DMS53 (cell line): ENCODE measurements at places on chromosomes 1 and 21.

DNA sequence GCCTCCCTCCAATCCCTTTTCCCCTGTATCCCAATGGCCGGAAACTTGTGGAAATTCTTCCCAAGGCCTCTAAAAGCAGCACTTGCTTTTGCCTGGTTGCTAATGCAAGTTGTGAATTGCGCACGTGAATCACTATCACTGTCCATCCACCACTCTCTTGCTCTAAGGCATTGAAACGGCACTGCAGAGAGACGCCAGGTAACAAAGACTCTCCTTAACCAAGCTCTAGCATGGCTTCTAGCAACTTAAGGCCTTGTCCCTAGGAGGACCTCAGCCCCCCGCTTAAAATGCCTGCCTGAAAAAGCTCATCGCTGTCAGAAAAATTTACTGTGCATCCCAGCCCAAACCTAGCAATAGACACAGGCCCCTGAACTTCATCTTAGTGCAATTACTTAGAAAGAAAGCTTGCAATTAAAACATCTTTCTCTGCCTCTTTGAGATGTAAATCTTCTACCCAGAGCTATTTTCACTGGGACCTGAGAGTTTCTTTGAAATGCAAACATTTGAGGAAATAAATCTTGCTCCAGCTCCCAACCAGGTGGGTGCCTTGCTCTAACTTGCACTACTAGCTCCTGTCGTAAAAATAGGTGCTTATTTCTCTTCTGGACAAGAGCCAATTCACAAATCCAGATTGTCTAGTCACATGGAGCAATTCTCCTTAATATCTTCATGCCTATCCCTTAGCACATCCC lies 32.9 kb upstream of the ITLN2 start:
- DNase-seq: no peak

- DNase-seq: peak; percentile 66
Observed at GRCh38 chr1:17128361-17128760, 9.1 kb upstream of the PADI2 start.

- DNase-seq: no peak
Observed at GRCh38 chr1:228983661-228984060, 248.4 kb downstream of the RHOU start.

DNA sequence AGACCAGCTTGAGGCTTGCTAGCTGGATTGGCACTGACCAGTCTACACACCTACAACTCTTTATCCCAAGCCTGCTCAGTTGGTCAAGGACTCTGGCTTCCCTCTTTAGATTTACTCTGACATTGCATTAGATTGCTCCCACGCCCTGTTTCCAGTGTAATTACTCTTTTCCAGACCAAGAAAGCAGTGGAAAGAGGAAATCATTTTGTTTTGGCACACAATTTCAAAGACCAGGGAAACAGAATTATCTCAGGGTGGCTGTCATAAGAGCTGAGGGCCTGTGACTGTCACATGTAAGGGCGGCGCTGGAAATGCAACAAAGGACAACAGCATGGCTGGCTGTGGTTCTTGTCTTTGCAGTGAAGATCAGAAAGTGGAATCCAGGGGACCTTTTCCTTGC lies 302.7 kb downstream of the HHAT start:
- DNase-seq: no peak

DNA sequence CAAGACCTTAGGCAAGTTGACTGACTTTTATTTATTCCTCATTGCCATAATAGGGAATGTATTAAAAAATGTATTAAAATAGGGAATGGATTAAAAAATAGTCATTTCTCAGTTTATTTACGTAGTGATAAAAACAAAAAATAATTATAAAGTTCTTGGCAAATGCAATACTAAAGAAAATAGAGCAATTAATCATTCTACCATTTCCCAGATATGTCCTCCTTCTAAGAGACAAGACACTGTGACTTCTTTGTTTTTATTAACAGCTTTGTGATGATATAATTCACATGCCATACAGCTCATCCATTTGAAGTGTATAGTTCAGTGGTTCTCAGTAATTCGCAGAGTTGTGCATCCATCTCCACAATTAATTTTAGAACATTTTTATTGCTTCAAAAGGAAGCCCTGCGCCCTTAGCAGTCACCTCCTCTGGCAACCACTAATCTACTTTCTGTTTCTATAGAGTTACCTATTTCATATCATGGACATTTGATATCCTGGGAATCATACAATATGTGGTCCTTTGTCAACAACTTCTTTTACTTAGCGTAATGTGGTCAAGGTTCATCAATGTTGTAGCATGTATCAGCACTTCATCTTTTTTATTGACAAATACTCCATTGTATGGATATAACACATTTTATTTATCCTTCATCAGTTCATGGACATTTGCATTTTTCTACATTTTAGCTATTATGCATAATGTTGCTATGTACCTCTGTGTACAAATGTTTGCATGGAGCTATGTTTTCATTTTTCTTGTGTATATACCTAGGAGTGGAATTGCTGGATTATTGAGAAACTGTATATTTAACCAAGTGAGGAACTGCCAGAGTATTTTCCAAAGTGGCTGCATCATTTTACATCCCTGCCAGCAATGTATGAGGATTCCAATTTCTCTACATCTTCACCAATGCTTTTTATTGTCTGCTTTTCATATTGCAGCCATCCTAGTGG lies 5.6 kb downstream of the TBX19 start:
- peak; percentile 66 for DNase-seq

DNA sequence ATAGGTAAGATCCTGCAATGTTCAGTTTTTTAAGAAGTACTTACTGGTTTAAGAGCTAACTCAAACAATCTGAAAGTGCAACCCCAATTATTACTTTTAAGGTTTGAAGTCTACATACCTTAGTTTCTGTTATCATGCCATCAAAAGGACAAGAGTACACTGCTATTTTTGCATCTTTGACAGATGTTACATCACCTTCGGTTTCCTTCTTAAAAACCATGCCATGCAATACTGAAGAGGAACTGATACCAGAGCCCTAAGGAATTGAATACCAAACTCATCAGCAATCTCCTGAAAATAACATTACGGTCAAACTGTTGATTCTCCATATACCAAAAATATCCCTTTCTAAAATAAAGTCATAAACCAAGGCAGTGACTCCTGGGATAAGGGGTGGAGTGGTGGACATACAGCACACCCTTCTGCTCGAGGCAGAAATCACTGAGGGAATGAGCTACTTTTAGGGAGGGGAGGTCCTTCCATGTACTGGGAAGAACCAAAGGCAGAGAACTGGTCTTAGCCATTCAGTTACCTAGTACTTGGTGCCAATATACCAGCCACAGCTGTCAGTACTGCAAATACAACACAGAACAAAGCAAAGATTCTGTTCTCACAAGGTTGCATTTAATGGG lies 8.5 kb downstream of the CCT8 start:
- DNase-seq: no peak

- DNase-seq: no peak
Observed at GRCh38 chr1:96472471-96472870, 249.1 kb upstream of the PTBP2 start.

DNA sequence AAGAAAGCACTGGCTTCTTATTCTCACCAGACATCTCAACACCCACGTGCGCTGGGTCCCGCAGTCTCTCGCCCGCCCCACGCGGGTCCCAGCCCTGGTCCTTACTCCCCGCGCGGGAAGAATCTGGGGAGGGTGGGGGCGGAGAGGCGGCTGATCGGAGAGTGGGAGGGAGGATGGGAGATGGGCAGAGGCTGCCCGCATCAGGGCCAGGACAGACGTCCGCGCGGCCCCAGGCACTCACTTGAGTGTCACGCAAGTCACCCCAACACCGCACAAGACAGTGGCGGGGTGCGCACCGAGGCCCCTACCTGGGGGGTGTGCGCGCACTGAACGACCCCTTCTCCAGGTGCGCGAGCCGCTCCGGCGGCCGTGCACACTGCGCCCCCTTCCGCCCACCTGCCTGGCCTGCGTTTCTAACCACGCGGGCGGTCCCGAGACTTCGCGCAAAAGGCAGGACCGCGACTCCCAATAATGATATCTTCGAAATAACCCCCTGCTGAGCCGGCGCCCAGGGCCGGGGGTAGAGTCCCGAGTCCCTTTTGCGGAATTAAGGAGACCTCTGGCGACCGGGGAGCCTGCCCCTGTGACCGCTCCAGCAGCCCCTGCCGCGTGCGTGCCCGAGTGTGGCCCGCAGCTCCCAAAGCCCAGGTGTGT lies 6.0 kb upstream of the SIM2 start:
- no peak for DNase-seq

DNA sequence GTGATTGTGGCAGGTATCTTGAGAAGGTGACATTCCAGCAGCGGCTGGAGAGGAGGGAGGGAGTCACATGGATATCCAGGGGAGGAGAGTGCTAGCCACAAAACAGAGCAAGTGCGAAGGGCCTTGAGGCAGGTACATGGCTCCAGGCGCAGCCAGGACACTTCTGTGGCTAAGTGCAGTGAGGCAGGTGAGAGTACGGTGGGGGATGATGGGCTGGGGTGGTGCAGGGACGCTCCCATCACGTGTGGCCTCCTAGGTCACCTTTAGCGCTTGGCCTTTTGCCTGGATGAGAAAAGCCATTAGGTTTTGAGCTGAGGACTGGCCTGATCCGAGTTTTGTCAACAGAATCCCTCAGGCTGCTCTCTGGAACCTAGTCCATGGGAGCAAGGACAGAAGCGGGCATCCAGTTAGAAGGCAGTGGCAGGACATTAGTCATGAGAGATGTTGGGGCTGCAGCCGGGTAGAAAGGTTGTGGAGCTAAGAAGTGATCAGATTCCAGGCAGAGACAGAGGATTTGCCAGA lies 31.6 kb downstream of the SMYD2 start:
- DNase-seq: no peak

- no peak for DNase-seq
Observed at GRCh38 chr1:87763483-87763882, 434.8 kb downstream of the LMO4 start.

- DNase-seq: no peak
Observed at GRCh38 chr1:219902951-219903350, 25.4 kb downstream of the SLC30A10 start.

- no peak for DNase-seq
Observed at GRCh38 chr1:166865926-166866325, 10.1 kb downstream of the TADA1 start.

DNA sequence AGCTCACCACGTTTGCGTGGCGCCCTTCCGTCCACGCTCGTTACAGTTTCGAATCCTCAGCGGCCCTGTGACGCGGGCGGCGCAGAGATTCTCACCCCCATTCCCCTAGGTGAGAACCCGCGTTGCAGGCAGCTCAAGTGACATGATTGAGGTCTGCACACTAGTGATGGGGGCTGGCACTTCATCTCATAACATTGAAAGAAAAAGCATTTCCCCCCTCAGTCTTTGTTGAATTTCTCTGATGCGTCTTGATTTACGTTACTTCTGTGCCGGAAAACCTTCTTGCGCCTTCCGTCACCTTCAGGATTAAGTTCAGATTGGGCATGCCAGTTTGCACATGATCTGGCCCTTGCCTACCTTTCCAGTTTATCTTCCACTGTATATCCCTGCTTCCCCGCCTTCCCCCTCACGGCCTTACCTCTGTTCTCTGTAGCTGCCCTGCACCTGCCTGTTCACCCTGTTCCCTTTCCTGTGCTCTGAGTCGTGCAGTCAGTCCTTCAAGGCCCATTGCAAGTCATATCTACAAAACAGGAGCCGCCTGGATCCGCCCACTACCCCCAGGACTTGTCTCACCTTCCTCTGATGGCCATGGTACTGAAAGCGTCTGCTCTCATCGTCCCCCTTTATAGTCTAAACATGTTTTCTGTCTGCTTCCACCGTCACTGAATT lies 1.1 kb downstream of the CTPS1 start:
- peak; percentile 78 for DNase-seq

GRCh38 chr1:225746361-225747179 lies 31.1 kb upstream of the SRP9 start:
- DNase-seq: peak; percentile 94

DNA sequence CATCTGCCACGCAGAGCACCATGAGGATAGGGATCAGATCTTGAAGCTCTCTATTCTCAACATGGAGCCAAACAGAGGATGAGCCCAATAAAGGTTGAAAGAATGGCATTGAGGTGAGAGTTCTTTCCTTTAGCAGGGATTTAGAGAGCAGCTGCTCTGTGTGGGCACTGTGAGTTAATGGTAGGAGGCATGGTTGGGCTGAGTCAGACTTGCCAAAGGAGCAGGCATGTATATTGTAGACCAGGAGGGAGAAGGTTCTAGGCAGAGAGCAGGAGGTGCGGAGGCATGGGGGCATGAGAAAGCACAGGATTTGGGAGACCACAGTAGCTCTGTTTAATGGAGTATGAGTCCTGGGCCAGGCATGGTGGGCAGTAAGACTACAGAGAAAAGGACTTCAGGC lies 32.0 kb downstream of the TMEM53 start:
- DNase-seq: peak; percentile 30

GRCh38 chr1:25906644-25907300 lies 553 bp upstream of the STMN1 start:
- DNase-seq: peak; percentile 81

DNA sequence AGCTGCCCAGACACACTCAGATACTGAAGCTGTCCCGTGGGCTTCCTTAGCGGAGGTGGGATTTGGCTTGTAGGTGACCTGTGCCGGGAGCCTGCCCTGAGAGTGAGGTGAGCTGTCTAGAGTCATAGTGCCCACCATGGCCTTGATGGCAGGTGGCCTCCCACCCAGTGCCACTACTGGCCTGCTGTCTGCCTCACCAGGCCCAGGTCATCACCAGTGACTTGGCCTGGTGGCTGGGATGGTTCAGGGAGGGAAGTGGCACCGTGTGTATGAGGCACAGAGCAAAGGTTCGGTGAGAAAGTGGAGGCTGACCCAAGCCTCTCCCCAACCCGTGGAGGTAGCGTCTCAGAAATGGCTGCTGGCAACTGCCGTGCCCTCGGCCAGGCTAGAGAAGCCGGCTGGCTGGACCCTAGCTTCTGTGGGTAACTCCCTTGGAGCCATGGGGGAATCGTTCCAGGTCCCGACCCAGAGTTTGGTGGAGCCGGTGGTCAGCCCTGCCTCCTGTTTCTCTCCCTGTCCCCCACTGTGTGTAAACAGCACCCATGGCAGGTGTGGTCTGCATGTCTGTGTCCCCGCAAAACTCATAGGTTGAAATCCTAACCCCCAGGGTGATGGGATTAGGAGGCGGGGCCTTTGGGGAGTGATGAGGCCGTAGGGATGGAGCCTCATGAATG lies 155.4 kb upstream of the C1orf174 start:
- DNase-seq: no peak

- DNase-seq: no peak
Observed at GRCh38 chr1:11027316-11027715, 14.9 kb downstream of the TARDBP start.

DNA sequence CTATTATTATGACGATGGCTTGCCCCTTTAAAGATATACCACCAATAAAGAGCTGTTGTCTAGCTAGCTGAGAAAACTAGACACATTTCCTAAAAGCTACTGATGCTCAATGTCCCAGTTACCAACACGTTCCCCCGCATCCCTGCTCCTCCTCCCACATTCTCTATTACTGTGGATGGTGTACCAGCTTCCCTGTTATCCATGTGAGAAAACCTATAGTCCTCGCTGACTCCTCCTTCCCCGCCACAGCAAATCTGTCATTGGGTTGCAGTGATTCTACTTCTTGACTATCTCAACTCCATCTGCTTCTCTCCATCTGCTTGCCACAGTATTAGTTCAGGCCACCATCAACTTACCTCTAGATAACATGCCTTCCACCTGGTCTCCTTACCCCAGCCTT lies 337.5 kb downstream of the KCNH1 start:
- no peak for DNase-seq

- no peak for DNase-seq
Observed at GRCh38 chr1:156160743-156161171, 7.4 kb downstream of the SEMA4A start.

- no peak for DNase-seq
Observed at GRCh38 chr21:32705901-32706300, 21.9 kb downstream of the SYNJ1 start.

- DNase-seq: no peak
Observed at GRCh38 chr1:45510036-45510971, 10.2 kb downstream of the MMACHC start.

GRCh38 chr1:176515310-176515709 lies 52.3 kb downstream of the PAPPA2 start:
- peak; percentile 90 for DNase-seq
